ENCODE measurements at places on chromosomes 5 and 9. TPM values are rescaled to one million over a fixed set of nuclear protein-coding genes. Genes with fewer than 3 reads are reported as not detected.

DNA sequence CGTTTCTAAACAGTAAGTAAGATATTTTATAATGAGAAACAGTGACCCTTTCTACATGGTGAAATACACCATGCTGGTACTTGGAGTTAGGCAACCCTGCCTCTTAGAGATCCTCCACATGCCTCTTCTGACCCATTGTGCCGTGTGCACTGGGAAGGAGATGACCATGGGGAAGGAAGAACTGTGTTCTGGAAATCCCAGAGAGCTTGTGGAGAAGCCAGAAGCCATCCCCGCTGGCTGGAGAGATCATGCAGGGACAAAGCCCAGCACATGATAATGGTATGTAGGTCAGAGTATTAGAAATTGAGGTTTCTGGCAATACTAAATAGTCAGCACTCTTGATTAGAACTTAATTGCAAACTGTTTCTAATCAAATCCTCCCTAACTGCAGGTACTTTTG, 307.3 kb downstream of the FBXL7 start:
- no peak for DNase-seq

DNA sequence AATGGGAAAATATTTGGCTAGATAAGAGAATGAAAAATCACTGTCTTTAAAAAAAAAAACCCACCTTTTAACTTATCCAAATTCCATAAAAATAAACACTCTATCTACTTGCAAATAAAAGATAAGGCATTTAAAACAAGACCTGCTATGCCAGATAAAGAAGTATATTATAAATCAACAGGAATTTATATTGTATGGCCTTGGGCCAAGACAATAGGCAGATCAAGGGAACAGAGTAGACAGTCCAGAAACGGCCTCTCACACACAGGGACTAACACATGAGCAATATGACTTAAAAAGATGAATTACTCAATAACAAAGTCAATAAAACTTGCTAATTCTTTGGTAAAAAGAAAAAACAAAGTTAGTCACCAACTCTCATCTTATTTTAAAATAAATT, 34.7 kb upstream of the ICE1 start:
- DNase-seq = no peak

GRCh38 chr9:82457891-82458290, 469.3 kb downstream of the SPATA31D1 start:
- DNase-seq = no peak

DNA sequence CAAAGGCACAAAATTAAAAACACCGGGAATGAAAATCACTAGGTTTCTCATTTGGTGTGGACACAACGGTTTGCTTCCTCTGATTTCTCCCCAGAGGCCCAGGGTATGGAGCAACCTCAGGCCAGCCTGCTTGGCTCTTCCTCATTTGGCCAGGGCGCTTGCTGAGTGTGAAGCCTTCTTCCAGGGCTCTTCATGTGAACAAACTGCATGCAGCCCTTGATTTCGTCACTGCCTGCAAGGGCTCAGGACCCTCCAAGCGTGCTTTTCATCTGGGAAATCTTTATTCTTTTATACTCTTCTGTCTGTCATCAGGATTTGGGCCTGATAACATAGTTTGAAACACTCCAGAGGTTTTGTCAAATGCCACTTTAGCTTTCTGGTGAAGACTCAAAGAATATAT, 122.6 kb upstream of the KLF4 start:
- DNase-seq = no peak

DNA sequence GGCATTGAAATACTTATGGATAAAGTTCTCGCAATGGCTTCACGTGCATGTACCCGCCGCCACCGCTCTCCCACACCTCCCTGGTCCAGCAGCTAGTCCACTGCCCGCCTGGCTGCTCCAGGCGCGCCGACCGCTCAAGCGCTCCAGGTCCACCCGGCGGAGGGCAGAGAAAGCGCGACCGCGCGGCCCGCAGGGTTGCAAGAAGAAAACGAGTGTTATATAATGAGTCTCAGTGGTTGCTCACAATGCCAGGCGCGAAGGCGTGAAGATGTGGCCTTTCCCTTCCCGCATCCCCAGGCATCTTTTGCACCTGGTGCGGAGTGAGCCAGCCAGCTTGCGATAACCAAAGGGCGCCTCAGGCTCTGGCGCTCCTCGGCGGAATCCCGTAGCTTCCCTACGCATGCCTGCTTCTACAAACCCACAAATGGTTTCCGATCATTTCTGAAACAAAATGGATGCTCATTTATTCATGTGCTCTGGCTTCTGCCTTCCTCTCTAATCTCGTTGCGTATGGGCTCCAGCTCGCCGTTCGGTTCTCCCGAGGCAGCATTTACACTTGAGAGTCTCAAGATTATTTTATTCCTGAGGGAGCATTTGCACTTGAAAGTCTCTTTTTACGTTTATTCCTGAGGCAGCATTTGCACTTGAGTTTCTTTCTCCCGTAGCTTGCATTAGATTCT, 25.7 kb downstream of the CDKN2A start:
- no peak for DNase-seq

DNA sequence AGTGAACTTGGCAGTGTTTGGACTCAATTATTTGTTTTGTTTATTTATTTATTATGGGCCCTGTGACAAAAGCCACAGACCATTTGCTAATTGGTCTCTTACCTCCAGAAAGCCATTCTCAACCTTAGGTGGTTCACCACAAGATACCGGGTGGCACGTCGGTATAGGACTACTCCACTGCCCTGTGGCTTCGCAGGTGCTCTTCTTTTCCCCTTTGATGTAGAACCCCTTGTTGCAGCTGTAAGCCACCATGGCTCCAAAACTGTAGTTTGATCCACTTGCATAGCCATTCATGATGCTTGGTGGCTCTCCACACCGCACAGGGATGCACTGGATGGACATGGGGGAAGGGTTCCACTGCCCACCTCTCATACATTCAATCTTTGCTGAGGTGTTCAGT, 73.3 kb upstream of the TXNDC8 start:
- no peak for DNase-seq

- DNase-seq = no peak
Observed at GRCh38 chr5:95730011-95730700, 980 bp upstream of the RHOBTB3 start.

Gene FAM78A
- total RNA-seq = 70.3 TPM

Gene SPINK6
- total RNA-seq = not detected

Gene RAI14
- 0.54 TPM for total RNA-seq

Gene NUDT12
- total RNA-seq = 1.6 TPM

Gene TLX3
- not detected for total RNA-seq

Gene SLC25A2
- 0.54 TPM for total RNA-seq

Gene RGS14
- 46.0 TPM for total RNA-seq

Gene ANXA2R
- total RNA-seq = 9.4 TPM
